ENCODE measurements at places on chromosomes 6 and 20. TPM values are rescaled to one million over a fixed set of nuclear protein-coding genes. Genes with fewer than 3 reads are reported as not detected.

The HSF2 gene
- total RNA-seq: 8.4 TPM

The CCN5 gene
- total RNA-seq: 0.14 TPM

The NKAPL gene
- total RNA-seq: not detected

The POU5F1 gene
- 0.42 TPM for total RNA-seq

The ZBP1 gene
- total RNA-seq: not detected

The RIPPLY2 gene
- not detected for total RNA-seq

The LY6G6F gene
- not detected for total RNA-seq

The MYBL2 gene
- 17.6 TPM for total RNA-seq

The DSP gene
- 62.6 TPM for total RNA-seq

- DNase-seq: no peak
These were observed 46.9 kb upstream of the TRERF1 start for GRCh38 chr6:42498473-42499128.

- peak; percentile 18 for DNase-seq
These were observed 286.7 kb upstream of the CDYL start for GRCh38 chr6:4489538-4489937.

DNA sequence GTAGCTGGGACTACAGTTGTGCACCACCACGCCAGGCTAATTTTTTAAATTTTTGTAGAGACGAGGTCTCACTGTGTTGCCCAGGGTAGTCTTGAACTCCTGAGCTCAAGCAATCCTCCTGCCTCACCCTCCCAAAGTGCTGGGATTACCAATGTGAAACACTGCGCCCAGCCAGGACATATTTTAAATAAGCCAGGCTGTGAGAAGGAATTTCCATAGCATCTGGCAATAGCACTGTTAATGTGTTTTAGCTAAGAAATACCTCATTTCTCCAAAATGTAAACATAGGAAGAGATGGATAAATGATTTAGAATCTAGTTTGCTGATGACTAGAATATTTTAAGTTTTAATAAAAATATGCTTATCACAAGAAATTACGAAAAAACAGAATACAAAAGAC lies 27.0 kb upstream of the SLA2 start:
- no peak for DNase-seq

DNA sequence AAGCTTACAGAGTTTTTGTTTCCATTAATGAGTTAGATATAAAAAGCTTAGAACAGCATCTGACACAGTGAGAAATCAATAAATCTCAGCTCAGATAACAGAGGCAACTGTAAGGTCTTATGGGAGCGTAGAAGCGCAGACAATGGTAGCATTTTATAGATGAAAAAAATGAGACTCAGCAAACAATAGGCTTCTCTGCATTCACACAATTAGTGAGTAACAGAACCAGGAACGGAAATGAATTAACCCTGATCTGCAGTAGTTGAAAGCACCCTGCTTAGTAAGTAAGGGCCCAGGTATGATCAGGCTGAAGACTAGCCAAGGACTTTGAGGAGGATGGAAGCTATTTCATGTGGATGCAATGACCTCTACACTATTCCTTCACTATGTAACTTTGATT lies 147.2 kb upstream of the EYA4 start:
- no peak for DNase-seq

DNA sequence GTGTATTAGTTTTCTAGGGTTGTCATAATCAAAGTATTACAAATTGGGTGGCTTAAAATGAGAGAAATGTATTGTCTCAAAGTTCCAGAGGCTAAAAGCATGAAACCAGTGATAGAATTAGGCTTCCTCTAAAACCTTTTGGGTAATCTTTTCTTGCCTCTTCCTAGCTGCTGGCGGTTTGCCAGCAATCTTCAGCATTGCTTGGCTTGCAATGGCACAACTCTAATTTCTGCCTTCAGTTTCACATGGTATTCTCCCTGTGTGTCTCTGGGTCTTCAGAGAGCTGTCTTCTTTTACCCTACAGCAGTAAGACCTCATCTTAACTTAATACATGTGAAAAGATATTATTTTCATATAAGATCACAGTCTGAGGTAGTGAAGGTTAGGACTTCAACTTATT lies 479.1 kb upstream of the GJE1 start:
- DNase-seq: no peak

GRCh38 chr6:64874776-64875175 lies 832.2 kb downstream of the EYS start:
- DNase-seq: no peak

- DNase-seq: no peak
These were observed 35.4 kb downstream of the SLC16A10 start for GRCh38 chr6:111122458-111123286.

GRCh38 chr6:13877051-13877450 lies 47.7 kb upstream of the RNF182 start:
- peak; percentile 4 for DNase-seq

DNA sequence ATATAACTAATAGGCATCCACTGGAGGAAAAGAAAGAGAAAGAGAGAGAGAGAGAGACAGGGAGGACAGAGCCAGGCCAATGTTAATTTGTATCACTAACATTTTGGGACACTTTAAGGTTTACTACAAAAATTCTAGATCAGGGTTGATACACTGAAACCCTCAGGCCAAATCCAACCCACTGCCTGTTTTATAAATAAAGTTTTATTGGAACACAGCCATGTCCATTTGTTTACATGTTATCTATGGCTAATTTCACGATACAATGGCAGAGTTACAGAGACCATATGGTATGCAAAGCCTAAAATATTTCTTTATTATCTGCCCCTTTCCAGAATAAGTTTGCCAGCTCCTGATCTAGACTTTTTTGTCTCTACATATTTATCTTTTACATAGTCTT lies 263.9 kb downstream of the ZNF217 start:
- DNase-seq: no peak

DNA sequence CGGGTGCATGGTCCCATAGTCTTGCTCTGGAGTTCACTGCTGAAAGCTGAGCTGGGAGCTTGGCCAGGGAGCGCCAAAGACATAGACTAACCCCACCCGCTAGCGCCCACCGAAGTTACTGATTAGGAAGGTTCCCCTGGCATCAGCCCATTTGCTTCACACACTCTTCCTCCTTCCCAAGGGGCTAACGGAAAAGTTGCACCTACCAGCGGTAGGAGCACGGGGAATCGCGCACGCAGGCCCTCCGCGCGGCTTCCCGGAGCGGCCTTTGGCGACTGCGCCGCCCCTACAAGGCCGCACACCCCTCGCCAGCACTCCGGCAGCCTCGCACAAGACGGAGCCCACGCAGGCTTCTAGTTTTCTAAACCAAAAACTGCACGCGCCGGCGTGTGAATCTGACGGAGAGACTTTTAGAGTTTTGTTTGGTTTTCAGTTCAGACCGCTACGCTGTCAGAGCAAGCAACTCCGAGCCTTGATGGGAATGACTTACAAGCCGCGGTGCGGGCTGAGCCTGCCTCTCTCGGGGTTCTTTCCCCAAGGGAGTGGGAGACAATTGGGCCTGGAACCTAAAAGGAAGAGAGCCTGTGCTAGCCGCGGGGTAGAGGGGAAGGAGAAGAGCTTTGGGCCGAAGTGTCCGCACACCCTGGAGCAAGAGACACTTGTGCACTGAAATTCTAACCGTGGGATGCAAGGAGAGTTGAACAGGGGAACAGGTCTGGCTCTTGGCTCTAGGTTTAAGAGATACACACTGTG lies 891 bp upstream of the POU3F2 start:
- DNase-seq: peak; percentile 2

DNA sequence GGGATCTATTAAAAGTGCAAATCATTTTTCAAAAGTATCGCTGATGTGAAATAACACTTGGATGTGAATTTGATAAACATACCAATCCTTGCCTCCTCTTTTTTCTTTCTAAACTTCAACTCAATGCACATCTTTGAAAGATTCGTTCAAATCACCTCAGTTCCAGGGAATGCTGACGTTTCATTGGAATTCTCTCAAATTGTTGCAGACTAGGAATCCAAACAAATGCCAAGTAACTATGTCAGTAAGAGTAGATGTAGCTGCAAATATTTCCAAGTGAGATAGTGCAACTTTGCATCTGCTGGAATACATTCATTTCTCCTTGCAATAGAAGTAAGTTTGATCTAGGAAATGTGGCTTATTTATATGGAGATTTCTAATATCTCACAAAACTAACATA lies 220.7 kb downstream of the FUT9 start:
- DNase-seq: no peak

DNA sequence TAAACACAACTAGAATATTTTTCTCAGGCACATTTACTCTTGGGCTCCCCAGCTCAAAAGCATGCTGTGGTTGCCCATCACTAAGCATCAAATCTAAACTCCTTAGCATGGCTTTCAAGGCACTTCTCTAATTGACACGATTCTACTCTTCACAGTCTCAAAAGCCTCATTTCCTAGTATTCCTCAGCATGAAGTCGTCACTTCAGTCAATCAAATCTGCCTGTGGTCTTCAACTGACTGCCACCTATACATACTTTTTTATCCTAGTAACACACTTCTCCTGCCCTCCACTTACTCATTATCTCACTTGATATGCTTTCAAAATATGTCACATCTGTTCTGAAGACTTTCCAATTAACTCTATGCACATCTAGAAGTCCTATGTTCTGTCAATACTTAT lies 110.3 kb downstream of the TBC1D32 start:
- no peak for DNase-seq

GRCh38 chr20:46302106-46302505 lies 6.2 kb downstream of the CDH22 start:
- no peak for DNase-seq

DNA sequence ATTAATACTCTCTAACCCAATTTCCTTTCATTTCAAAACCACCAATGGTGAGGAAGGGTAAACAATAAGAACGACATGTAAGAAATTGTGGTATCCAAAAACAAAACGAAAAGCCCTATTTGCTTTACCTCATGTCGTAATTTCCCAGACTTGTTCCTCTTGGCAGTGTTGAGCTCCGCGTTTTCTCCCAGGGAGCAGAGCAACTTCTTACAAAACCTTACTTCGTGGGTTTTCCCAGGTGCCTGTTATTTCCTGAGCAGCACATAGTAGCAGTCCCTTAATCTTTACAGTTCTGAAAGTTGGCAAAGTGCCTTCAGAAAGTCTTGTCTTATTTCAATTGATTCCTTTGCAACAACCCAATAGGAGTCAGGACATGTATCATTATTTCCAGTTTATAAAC lies 207.9 kb upstream of the MARCKS start:
- no peak for DNase-seq

- DNase-seq: no peak
These were observed 511.8 kb upstream of the ZNF337 start for GRCh38 chr20:26208296-26209091.

- DNase-seq: no peak
These were observed 97.2 kb downstream of the SSR1 start for GRCh38 chr6:7215798-7216231.

DNA sequence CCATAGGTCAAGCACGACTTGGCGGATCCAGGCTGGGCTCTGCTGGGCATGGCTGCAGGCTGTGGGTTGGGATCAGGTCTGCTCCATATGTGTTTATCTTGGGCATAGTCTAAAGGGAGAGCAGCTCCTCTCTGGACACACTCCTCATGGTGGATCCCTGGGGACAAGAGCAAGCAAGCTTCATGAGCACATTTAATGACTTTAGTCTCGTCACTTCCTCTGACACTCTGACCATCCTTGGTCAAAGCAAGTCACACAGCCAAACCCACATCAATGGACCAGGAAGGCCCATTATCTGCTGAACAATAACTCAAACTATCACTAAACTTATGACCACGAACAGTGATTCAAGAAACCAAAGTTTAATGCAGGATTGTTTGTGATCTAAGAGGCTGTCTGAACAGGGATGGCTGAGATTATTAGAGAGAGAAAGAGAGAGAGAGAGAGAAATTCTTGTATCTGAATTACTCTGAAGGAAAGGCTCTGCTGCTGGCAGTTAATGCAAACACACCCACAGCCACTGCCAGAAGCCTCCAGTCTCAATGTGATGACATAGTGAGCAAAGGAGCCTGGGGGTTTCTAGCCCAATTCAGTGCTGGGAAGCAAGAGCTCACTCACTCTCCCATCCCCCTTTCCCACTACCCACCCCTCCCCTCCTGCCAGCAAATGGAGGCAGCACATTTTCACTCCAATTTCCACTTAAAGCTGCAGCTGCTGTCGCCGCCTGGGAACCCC lies 490.2 kb upstream of the SULF2 start:
- DNase-seq: no peak

DNA sequence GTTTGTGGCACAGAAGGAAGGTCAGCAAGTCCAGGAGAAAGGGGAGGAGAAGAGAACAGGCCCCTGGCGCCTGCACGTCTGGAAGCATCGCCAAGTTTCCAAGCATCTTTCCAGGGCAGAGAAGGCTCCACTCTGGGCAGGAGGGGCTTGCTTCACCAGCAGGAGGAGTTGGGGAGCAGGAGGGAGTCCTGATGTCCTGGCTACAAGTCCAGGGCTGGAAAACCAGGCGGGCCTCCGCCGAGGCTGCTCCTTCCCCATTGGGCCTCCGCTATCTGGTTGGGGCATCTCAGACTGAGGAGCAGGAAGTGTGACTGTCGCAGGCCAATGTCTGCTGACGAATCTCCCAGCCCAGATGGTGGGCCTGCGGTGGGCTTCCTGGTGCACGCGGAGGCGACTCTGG lies 421.9 kb downstream of the PREX1 start:
- no peak for DNase-seq

- DNase-seq: no peak
These were observed 53.7 kb downstream of the TOP1 start for GRCh38 chr20:41082306-41082705.

DNA sequence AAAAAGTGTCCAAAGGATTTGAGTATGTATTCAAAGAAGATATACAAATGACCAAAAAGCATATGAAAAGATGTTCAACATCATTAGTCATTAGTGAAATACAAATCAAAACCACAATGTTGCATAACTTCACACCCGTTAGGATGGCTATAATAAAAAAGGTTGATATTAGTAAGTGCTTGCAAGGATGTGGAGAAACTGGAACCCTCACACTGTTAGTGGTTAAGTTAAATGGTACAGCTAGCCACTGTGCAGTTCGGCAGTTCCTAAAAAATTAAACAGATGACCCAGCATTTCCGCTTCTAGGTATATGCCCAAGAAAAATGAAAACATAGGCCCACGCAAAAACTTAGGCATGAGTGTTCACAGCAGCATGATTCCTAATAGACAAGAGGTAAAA lies 38.6 kb downstream of the IBTK start:
- no peak for DNase-seq

DNA sequence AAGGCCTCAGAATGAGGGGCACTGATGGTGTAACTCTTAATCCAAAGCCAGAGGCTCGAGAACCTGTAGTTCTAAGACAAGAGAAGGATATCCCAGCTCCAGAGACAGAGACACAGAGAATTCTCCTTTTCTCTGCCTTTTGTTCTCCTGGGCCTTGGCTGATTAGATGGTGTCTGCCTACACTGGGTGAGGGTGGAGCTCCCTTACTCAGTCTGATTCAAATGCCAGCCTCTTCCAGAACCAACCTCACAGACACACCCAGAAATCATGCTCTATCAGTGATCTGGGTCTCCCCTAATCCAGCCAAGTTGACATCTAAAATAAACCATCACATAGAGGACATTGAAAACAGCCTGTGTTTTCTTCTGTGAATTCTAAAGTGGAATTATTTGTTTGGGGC lies 68.0 kb upstream of the SMIM28 start:
- DNase-seq: no peak

DNA sequence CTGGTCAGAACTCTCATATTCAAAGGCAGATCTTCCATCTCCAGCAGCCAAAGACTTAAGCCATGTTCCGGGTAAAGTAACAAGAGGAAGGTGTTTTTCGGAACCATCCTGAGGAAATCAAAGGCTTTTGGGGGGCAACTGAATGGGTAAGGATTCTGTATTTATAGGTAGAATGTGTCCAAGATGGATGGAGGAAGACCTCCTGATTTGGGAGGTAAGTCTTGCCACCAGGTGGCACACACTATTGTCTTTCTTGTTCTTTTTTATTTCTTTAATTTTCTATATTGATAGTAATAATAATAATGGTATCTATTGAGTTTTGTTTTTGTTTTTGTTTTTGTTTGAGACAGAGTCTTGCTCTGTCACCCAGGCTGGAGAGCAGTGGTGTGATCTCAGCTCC lies 53.0 kb upstream of the UBR2 start:
- DNase-seq: no peak
